ENCODE measurements at places on chromosomes 6 and 20.

- DNase-seq, result no peak
Observed at GRCh38 chr6:117534974-117535373, 52.5 kb downstream of the DCBLD1 start.

- DNase-seq, result no peak
Observed at GRCh38 chr20:50887576-50887975, 43.7 kb downstream of the ADNP start.

DNA sequence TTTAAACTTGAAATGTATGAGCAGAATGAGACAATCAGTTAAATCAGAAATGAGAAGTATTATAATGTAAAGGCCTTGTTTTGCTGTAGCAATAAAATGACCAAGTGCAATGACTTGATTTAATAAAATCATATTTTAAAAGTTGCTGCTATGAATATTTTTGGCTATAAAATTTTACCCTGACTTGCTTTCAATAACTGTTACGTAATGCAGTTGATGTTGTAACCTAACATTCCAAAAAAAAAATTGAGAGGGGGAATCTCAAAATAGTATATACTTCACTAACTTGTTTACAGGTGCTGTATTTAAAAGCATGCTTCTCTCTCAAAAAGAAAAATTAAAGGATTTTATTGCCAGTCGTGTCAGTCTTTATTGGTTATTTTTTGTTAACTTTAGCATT, 71.6 kb upstream of the ADGRF4 start:
- no peak for DNase-seq

GRCh38 chr6:41341580-41341979, 6.2 kb downstream of the NCR2 start:
- no peak for DNase-seq

GRCh38 chr6:13573669-13574110, 711 bp upstream of the SIRT5 start:
- no peak for DNase-seq

- no peak for DNase-seq
Observed at GRCh38 chr6:13838616-13839015, 24.3 kb upstream of the MCUR1 start.

DNA sequence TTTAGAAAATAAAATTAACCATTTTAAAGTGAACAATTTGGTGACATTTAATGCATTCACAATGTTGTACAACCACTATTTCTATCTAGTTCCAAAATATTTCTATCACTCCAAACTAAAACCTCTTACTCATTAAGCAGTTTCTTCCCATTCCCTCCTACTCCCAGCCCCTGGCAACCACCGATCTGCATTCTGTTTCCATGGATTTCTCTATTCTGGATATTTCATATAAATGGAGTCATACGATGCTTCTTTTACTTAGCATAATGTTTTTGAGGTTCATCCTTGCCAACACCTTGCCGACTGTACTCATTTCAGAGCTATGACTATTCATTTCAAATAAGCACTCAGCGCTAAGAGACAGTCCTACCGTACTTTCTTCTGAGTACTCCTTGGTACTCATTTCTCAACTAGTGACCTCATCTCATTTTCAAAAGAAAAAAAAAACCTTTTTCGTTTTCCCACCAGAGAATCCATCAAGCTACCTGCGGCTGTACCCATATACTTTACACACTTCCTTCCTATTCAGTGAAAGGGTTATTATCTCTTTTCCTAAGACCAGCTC, 259.2 kb downstream of the UTRN start:
- DNase-seq, result no peak

DNA sequence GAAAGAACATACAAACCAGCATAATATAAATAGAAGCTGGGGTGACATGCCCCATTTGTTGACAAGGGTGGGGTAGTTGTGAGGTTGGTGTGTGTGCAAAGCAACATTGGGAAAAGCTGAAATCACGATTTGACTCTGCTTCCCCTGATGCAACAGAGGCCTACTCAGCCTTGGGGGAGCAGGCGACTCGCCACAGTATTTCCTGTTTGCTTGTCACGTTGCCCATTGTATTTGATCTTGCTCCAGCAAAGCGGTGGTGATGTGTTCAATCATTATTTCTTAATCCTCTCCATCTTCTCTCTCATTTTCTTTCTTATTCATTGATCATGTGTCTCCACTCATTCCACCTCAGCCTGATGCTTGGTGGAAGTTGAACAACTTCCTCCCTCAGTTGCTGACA, 165.8 kb upstream of the CITED2 start:
- peak; percentile 6 for DNase-seq

DNA sequence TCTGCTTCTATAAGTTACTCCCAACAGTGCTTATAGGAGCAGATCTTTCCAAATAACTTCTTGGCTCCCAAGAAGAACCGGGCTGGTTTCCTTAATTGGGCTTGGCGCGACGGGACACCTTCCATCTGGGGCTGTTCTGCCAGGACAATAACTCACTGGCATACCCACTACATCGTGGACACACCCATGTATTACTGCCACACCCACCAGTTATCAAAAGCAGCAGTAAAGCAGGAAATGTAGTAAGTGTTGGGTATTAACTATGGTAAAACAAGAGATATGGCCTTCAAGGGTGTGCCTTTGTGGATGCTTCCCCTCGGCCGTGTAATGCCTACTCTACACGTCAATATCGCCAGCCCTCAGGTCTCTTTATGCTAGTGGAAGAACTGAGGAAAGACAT, 24.7 kb downstream of the CNKSR3 start:
- DNase-seq, result no peak

- DNase-seq, result no peak
Observed at GRCh38 chr20:19774135-19774933, 16.3 kb downstream of the RIN2 start.

DNA sequence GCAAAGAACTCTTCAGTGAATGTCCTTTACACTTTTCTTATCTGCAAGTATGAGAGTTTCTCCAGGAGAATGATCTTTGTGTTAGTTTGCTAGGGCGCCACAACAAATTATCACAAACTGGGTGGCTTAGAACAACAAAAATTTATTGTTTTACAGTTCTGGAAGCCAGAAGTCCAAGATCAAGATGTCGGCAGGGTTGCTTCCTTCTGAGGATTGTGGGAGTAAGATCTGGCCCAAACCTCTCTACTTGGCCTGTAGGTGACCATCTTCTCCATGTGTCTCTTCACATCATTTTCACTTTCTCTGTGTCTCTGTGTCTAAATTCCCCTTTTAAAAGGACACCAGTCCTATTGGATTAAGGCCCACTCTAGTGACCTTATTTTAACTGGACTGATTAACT, 103.0 kb downstream of the ADTRP start:
- no peak for DNase-seq

- DNase-seq, result no peak
Observed at GRCh38 chr6:119594907-119595306, 245.3 kb upstream of the MAN1A1 start.

DNA sequence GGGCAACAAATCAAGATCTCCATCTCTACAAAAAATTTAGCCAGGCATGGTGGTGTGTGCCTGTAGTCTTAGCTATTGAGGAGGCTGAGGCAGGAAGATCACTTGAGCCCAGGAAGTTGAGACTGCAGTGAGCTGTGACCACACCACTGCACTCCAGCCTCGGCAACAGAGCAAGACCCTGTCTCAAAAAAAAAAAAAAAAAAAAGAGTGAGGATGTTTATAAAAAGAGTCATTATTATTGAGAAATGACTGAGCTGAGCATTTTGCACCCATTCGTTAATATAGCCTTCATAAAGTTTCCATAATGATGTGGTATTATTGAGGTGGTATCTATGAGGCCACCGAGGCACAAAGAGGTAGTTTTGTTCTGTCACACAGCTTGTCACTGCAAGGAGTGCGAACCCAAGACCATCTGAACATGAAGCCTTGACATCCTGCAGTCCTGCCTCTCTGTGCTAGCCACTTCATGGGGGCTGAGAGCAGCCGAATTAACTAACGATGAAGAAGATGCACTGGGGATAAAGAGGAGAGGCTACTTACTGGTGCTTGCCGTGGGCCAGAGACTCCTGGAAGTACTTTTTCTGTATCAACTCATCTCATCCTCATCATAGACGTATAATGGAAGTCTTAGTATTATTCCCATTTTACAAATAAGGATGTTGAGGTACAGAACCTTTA, 175.5 kb downstream of the BCAS1 start:
- no peak for DNase-seq

DNA sequence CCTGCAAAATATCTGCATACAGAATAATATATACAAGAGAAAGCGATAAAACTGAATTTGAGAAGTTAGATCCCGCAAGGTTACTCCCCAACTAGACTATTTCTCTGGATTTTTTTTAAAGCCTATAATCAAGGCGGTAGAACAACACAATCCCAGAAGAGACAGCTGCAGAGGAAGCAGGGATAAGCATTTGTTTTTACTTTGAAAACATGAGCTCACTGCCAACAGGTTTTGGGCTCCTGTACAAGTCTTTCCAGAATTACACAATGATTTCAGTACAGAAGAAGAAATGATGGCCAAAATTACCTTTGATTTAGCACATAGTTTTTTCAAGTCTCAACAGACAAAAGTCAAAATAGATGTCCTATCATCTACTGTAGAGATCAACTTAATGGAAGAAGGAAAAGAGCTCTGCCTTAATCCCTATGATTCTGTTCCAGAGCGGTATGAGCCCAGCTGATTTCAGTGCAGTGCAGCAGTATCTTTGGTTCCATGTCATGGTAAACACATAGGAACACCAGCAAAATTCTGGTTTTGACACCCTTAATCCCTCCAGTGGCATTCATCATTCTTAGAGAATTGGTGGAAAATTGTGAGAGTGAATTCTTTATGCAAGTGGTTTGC, 304.3 kb downstream of the HDGFL1 start:
- no peak for DNase-seq

- DNase-seq, result no peak
Observed at GRCh38 chr6:20629509-20629908, 95.3 kb downstream of the CDKAL1 start.

DNA sequence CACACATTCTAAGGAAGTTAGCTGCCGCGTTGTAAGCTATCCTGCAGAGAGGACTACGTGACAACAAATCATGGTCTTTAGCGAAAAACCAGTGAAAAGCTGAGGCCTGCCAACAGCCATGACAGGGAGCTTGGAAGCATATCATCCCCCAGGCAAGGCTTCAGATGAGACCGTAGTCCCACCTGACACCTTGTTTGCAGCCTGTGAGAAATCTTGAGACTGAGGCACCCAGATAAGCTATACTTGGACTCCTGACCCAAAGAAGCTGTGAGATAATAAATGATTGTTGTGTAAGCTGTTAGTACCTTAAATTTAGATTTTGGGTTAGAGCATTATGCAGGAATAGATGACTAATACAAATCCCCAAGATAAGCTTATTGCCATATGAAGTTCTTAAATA, 45.4 kb upstream of the SENP6 start:
- no peak for DNase-seq

All from stimulated activated CD8-positive, alpha-beta memory T cell treated with anti-CD3 and anti-CD28 coated beads, Interleukin-15, amount 100 ng/mL, for 1 hour (primary cell).